Activated T-helper 1 cell treated with Interleukin-2 at 50 U/mL for 16 hours (primary cell): ENCODE measurements at places on chromosomes 1 and 21.

- DNase-seq: no peak
Observed at GRCh38 chr1:34808051-34808810, 15.4 kb downstream of the GJA4 start.

DNA sequence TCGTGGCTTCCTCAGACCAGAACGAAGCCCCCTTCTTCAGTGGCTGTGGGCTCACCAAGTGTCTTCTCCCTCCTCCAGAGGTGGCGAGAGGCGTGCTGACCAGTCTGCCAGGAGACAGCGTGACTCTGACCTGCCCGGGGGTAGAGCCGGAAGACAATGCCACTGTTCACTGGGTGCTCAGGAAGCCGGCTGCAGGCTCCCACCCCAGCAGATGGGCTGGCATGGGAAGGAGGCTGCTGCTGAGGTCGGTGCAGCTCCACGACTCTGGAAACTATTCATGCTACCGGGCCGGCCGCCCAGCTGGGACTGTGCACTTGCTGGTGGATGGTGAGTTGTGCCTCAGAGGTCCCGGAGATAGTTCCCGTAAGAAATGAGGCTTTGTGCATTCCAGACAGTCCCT, 24.0 kb downstream of the IL6R start:
- no peak for DNase-seq

DNA sequence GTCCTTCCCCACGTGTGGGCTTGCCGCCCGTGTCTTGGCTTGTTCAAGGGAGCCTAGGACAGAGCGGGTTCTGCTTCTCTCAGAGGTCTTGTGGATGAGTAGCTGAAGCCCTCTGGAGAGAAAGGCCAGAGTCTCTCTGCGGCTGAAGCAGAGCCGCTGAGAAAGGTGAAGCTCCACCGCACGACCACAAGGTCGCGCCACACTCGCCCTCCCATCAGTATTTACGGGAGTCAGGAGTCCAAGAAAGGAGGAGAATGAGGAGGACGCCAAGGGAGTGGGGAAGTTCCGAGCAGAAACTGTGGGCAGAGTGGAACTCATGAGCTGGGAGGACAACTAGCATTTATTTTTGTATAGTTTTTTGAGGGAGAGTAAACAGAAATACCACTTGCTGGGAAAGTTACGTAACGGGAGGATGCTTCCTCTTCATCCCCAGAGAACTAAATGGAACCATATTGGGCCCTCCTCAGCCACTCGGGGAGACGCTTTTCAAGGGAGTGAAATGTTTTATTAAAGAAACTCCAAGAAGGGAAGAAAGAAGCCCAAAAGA, 51.6 kb upstream of the HAO2 start:
- DNase-seq: no peak

DNA sequence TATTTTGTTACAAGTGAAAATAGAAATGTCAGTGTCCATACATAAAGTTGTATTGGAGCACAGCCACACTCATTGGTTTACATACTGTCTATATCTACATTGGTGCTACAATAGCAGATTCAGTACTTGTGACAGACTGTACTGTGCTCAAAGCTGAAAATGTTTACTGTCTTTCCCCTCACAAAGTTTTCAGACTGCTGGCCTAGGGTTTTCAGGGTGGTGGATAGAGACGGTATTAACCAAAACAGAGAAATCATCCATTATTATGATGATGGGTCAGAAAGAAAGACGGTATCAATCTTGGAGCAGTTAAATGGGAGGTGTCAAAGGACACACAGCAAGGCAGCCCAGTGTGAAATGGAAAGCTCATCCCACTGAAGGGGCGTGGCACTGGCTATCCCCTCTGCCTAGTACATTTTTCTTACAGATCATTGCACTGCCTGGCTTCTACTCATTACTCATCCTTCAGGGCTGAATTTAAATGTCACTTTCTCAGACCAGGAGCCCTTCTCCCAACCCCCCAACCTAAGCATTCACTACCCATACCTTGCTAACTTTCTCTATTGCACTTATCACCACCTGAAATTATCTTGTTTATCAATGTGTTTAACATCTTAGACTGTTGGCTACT, 10.2 kb downstream of the JAK1 start:
- DNase-seq: no peak

GRCh38 chr1:229479660-229480399, 28.3 kb downstream of the NUP133 start:
- DNase-seq: no peak

- no peak for DNase-seq
Observed at GRCh38 chr1:82598812-82599211, 798.1 kb downstream of the ADGRL2 start.

DNA sequence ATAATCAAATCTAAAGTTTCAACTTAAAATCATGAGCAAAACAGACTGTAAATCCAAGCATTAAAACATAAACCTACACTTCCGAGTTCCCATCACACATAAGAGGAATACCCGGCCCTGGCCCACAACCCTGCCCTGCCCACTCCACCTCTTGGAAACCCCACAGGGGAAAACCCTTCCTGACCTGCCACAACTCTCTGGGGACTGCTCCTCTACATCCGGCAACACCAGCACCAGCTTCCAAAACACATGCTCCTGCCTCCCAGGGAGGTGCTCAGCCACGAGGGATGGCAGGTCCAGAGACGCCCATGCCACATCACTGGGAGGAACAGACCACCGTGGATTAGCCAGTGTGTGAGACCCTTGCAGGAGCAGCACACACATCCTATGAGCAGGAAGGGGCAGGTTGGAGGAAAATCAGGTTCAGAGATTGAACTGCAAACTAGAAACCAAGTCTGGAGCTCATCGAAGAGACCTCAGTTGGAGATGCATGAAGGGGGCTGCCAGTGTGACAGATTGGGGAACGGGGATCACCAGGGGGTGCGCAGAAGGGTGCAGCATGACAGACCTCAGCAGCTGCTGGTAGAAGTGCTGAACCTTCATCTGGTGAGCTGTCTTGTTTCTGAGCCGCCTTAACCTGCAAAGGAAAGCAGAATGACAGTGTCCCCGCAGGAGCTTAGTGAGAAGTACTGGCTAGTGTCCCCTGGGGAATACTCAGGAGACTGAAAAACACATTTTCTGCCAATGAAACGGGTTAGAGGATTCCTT, 25.8 kb upstream of the LSS start:
- DNase-seq: no peak

GRCh38 chr1:95119273-95119672, 2.1 kb downstream of the TLCD4 start:
- DNase-seq: no peak

DNA sequence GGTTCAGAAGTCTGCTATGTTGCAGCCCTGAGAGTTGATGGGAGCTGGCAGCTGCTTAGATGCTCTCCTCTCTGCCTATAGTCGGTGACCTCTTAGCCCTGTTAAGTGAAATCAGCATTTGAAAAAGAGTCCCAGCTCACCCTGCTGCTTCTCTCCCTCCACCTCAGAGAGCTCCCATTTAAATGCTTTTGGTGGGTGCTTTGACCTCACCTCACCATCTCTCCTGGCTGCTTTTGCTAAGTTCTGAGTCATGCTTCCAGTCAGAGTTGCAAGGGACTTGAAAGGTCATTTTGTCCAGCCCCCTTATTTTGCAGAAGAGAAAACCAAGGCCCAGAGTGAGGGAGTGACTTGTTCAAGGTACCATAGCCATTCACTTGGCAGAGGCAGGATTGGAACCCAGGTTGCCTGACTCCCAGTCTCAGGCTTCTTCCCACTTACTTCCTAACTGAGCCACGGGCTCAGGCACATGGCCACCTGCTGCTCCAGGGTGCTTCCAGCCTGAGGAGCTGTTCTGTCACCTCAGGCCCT, 3.3 kb downstream of the MAPKAPK2 start:
- no peak for DNase-seq

- DNase-seq: no peak
Observed at GRCh38 chr1:172845371-172845770, 186.5 kb downstream of the FASLG start.

- DNase-seq: no peak
Observed at GRCh38 chr1:94624203-94624602, 82.6 kb upstream of the F3 start.

- DNase-seq: no peak
Observed at GRCh38 chr1:3187415-3188149, 118.6 kb downstream of the PRDM16 start.

DNA sequence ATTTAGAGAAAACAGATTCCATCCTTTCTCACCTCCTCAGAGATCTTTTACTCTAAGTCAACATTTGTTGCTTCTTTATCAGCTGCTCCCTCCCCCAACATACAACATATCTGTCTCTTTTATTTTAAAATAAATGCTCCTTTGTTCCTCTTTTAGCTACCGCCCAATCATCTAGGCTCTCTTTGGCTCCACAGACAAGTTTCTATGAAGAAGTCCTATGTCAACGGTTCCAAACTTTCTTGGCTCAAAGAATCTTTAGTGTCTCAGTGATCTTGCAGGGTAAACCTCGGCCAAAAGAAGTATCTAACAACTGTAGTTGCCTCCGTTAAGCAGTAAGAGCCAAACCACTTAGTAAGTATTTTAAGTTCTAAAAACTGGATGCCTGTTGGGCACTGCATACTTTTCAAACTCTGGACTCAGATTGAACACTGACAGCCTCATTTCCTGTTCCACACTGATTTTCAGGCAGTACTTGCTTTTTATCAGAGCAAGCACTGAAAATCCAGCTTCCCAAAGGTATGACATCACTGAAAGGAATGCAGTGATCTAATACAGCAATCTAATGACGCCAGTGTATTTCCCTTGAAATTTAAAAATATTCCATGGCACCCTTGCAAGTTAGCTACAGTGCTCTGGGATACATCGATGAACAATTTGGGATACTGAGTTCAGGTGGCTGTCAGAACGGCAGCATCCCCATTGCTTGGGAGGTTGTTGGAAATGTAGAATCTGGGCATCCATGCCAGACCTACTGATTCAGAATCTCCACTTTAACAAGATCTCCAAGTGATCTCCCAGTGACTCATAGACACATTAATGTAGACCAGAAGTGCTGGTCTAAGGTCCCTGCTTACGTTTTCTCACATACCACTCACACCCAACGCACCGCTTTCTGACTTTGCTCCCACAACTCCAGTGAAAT, 26.8 kb downstream of the EGLN1 start:
- no peak for DNase-seq

DNA sequence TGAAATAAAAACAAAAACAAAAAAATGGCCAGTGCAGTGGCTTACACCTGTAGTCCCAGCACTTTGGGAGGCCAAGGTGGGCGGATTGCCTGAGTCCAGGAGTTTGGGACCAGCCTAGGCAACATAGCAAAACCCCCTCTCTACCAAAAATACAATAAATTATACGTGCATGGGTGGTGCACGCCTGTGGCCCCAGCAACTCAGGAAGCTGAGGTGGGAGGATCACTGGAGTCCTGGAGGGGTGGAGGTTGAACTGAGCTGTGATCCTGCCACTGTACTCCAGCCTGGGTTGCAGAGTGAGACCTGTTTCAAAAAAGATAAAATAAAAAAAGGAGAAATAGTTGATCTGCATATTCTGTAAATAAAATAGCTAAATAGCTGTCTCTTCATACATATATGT, 41.2 kb downstream of the HS2ST1 start:
- DNase-seq: no peak

GRCh38 chr1:221987860-221988520, 246.1 kb upstream of the DUSP10 start:
- DNase-seq: no peak

- DNase-seq: no peak
Observed at GRCh38 chr1:212958175-212958574, 7.8 kb downstream of the VASH2 start.

DNA sequence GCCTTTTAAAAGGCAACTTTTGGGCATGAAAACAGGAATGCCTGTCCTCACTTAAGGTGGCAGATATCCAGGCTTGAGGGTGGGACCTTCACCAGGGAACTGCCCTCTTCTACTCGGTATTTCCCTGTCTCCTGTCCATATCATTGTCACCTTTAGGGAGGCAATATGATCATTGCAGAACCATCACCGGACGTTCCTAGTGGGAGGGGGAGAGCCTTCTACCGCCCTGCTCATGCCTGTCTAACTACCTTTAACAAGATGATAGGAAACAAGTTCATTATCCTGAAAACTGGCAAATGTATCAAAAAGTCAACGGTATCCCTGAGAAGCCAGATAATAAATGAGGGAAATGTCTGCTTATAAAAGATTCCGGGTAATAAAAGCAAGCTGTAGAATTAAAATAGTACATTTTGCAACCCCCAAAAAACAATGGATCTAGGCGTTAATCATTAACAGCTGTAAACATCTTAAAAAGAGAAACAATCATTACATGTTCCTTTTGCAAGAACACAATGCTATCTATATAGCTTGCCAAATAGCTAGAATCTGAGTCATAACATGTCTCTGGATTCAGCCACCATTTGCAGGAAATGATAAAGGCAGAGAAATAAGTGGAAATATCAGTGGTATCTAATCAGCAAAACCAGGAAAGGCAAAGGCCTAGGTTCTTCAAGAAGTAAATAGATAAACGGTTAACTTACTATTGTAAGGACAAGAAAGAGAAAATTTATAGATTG, 852.9 kb upstream of the ADGRL4 start:
- no peak for DNase-seq

- DNase-seq: no peak
Observed at GRCh38 chr1:87642581-87643221, 314.0 kb downstream of the LMO4 start.

GRCh38 chr21:28674763-28675162, 317.9 kb downstream of the LTN1 start:
- no peak for DNase-seq

- DNase-seq: no peak
Observed at GRCh38 chr1:17816511-17816910, 61.4 kb downstream of the ACTL8 start.

GRCh38 chr1:26373789-26374188, 1.2 kb upstream of the ZNF683 start:
- DNase-seq: no peak

DNA sequence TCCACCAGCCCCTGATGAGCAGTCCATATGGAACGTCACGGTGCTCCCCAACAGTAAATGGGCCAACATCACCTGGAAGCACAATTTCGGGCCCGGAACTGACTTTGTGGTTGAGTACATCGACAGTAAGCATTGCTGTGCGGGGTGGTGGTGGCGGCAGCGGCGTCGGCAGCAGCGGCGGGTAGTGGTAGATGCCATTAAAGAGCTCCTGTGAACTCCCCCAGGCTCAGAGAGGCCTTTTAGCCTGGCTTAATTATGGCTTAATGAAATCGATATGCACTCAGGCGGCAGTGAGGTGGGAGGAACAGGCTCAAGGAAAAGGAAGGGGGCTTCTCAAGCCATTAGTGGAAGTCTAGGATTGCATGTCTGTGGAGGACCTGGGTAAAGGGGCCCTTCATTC, 41.9 kb upstream of the CNTN2 start:
- no peak for DNase-seq
